ENCODE measurements at places on chromosomes 2 and 18.
A peak's percentile ranks its signal among the peaks of the same experiment; 100 is the strongest.

DNA sequence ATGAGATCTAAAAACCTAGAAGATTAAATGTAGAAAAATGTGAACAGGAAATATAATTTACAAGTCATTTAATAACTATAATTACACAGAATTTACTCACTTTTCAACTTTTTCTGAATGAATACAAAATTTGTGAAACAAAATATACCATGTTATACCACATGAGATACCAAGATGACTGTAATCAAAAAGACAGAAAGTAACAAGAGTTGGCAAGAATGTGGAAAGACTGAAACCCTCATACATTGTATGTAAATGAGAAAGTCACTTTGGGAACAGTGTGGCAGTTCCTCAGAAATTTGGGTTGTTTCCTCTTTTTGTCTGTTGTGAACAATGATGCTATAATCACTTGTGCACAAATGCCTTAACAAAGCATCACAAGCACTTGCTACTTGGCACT is 145.4 kb upstream of the ZNF804A start:
- DNase-seq: no peak

DNA sequence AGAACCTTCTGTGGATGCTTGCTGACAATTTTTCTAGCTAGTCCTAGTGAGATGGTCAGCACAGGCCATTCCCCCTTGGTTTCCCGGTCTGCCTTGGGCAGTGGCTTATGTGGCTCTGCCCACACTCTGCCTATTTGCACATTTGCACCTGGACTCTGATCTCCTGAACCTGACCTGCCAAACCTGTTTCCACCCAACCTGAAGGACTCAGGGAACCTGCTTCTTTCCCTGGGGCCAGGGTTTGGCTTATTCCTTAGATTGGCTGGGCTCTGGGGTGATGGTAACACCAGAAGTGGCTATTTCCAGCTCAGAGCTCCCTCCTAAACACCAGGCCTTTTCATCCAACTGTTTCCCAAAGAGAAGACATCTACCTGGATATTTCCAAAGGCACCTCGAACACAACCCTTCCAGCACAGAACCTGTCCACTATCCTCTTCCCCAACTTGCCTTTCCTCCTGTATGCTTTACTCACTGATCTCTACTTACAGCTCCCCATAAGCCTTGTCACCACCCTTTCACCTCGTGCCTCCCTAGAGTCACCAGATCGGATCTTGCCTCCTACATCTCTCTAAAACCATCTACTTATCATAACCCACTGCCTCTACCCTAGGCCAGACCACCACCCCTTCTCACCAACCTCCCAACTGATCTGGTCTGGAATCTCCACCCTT is 5.8 kb upstream of the MTA3 start:
- no peak for DNase-seq

DNA sequence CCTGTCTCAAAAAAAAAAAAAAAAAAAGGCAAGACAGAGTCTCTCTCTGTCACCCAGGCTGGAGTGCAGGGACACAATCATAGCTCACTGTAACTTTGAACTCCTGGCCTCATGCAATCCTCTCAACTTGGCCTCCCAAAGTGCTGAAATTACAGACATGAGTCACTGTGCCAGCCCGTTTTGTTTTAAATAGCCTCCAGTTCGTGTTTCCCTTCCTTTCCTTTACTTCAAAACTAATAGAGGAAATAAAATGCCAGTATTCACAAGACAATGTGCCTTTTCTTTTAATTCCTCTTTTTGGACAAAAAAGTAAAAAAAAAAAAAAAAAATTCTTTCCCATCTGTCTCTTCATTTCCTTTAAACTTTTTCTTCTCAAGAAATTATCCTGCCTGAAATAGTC is 54.5 kb upstream of the ACMSD start:
- DNase-seq: no peak

GRCh38 chr2:26017464-26018183 is 16.3 kb upstream of the RAB10 start:
- no peak for DNase-seq

DNA sequence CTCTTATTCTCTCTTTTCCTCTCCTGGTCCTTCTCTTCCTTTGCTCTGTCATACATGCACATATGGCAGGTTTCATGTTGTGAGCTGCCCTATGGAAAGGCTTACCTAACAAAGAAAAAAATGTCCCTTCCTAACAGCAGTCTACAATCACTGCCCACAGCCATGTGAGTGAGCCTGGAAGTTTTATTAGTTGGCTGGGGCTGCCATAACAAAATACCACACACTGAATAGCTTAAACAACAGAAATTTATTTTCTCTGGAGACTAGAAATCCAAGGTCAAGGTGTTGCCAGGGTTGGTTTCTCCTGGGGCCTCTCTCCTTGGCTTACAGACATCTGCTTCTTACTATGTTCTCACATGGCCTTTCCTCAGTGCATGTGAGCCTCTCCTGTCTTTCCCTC is 142.1 kb downstream of the TRIB2 start:
- DNase-seq: no peak

GRCh38 chr2:11829324-11829946 is 83.0 kb downstream of the LPIN1 start:
- DNase-seq: peak; percentile 24

GRCh38 chr18:70291295-70291574 is 2.4 kb downstream of the SOCS6 start:
- DNase-seq: no peak

- no peak for DNase-seq
Observed at GRCh38 chr2:42281416-42282081, 79.5 kb downstream of the COX7A2L start.

DNA sequence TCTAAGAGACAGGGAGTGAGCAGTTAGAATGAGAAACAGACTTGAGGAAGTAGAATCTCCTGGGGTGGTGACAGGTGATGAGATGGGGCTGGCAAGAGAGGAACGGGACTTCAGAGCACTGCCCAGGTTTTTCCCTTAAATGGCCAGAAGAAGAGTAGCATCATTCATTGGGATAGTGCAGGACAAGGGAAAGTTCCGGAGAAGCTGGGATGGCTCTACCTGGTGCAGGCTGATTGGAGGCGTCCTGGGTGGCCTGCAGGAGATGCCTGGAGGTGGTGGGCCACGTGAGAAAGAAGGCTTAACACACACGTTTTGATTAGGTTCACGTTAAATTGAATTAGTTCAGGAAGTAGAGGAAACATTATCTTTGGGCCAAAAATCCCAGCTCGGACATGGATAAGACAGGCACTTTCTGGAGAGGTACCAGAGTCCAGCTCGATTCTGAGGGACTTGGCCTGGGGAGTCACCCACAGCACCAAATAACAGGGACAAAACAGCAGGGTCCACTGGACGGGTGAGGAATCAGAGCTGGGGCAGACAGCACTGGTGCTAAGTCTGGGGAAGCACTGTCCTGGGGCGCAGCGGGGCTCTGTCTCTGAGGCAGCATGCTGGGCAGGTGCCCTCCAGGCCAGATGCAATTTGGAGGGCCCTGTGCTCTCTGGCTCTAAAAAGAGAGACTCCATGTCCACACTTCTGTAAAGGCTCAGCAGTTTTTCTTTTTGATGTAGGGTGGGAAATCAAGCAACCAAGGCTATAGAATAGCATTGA is 512.3 kb upstream of the RAB6C start:
- no peak for DNase-seq

DNA sequence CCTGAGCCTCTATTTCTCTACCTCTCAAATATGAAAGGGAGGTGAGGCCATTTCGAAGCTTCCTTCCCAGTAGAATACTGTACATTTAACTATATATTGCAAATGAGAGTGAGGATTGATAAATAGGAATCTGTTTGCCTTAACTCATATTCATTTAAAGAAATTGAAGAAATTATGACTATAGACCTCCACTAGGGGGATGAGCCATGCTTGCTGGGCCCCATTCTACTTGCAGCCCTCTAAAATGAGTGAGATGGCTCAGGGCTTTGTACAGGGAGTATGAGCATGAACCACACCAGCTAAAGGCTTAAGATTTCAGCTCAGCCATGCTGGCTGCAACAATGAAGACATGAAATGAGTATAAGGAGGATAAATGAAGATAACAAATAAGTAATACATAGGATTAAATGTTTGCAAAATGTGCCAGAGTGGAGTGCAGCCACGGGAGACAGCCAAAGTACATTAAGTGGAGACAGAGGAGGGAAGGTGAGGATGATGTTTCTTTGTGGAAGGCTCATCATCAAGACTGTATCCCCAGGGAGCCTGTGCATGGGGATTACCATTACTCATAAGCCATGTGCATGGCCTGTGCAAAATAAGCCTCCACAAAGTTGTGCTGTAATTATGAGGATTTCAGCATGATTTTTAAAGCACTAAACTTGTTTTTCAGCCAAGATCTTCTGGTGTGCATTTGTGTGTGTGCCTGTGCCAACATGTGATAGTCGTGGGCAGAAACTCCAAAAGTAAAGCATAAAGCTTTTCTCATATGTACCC is 300.8 kb downstream of the CNTNAP5 start:
- DNase-seq: no peak

DNA sequence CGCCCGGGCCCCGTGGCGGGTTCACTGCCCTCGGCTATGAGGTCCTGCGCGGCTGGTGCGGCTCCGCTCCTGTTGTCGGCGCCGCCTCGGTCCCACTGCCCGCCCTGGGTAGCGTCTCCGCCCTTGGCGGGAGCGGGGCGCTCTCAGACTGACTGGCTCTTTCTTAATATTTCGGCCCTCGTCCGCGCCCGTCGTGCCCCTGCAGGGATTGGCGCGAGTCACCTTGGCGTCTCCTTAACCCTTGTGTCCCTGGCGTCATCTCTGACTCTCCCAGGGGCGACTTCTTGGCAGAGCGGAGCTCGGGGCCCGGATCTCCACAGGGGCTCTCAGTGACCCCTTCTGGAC is 1.3 kb downstream of the PTMA start:
- DNase-seq: no peak

DNA sequence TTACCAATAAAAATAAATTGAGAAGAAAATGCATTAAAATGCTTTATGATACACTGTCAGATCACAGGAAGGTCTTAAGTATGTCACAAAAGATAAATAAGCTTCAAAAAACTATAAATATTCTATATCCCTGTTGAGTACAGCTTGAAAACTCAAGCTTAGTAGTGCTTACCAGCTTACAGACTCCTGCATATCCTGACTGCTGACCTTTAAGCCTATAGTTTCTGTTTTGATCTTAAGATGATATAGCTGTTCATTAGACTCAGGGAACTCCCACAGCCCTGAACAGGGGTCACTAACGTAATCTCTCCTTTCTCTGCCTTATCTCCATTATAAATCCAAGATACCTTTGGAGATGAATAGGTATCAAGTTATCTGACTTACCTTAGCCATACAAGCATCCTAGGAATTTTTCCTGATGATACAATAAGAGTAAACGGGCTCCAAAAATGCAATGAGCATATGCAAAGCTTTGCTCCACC is 93.7 kb upstream of the RBBP8 start:
- DNase-seq: no peak

- no peak for DNase-seq
Observed at GRCh38 chr2:161412346-161412745, 3.8 kb upstream of the TBR1 start.

DNA sequence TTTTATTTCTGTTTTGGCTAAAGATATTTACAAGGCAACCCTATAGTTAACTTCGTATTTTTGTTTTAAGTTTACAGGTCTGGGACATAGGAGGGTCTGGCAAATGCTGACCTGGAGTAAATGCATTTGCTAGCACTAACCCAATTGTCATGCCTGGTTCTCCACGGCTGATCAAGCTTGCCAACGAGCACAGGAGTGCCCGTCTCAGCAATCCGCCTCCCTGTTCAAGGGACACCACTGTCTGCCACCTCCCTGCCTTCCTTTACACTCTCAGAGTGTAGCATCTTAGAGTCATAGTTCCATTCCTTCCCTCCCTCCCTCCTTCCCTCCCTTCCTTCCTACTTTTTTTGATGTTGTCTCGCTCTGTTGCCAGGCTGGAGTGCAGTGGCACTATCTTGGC is 104.6 kb downstream of the PLEKHM3 start:
- DNase-seq: no peak

- DNase-seq: no peak
Observed at GRCh38 chr2:106158871-106159270, 35.2 kb downstream of the UXS1 start.

GRCh38 chr2:158045362-158045761 is 56.3 kb upstream of the UPP2 start:
- no peak for DNase-seq

- DNase-seq: no peak
Observed at GRCh38 chr18:56641714-56642337, 3.4 kb upstream of the TXNL1 start.

GRCh38 chr2:76998704-76999103 is 523.5 kb downstream of the LRRTM4 start:
- DNase-seq: no peak

GRCh38 chr2:43041661-43042360 is 184.6 kb downstream of the ZFP36L2 start:
- no peak for DNase-seq

GRCh38 chr2:160096409-160096808 is 34.0 kb upstream of the PLA2R1 start:
- DNase-seq: no peak

DNA sequence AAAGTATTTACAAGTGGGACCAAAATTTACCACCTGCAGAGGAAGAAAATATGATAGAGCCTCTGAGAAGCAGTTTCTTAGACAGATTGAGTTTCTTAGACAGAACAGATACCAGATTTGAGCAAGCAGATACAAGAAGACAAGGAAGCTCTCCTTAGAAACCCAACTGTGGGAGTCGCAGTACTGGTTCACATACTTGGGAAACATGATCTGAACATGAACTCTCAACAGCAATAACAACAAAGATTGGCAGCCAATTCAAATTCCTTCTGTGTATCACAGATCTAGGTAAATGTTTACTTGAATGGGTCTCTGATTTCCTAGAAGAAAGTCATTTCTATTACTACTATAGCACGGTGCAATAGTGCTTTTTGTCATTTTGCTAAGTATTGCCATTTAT is 82.1 kb downstream of the OLA1 start:
- DNase-seq: no peak

DNA sequence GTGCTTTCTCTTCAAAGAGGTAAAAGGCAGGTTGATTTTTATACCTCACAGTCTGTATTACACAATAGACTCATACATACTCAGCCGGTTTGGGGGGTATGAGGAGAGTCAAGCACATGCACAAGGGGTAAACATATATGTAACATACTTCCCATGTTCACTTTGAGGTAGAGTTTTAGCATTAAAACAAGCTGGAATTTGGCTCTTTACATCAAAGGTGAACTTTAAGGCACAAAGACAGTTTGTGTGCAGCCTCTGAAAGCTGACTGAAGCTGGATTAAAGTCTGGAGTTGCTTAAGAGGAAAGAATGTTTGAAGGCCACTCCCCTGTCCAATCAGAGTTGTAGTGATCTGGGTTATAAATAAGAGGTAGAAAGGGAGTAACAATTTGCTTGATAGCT is 282.0 kb downstream of the DPP10 start:
- DNase-seq: no peak

- DNase-seq: no peak
Observed at GRCh38 chr2:65417509-65418085, 14.8 kb downstream of the SPRED2 start.

DNA sequence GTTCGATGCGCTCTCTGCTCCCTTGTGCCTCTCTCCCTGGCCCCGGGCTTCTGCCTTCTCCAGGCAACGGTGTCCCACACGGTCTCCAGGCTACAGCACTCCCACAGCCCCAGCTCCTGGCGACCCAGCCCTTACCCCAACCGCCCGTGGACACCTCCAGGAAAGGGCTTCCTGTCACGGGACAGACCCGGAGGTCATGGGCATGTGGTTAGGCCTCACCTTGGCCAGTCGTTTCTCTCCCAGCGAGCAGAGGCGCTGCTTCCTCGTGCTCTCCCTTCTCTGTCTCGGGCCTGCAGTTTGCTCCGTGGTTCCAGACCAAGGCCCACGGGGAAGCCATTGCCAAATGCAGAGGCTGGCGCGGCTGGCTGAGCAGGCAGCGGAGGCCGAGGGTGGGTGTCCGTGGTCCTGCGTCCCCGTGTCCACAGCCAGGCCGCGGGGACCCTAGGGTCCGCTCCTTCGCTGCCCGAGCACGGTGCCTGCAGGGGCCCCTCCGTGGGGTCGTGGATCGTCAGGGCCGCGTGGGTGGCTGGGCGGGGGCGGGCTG is 61.0 kb upstream of the IL1RL1 start:
- no peak for DNase-seq

Measured in stimulated activated CD4-positive, alpha-beta T cell treated with anti-CD3 and anti-CD28 coated beads, TNF-alpha, amount 100 ng/mL, for 1 hour (primary cell).